Activated CD4-positive, alpha-beta memory T cell treated with anti-CD3 and anti-CD28 coated beads, Interleukin-2, amount 10 ng/mL, durations not matched to agents 7 days and 5 days (primary cell): ENCODE measurements at places on chromosomes 6 and 20. TPM values are rescaled to one million over a fixed set of nuclear protein-coding genes. Genes with fewer than 3 reads are reported as not detected.

IRF4 gene
- 171 TPM for total RNA-seq

MPC1 gene
- total RNA-seq: 23.0 TPM

C6orf52 gene
- total RNA-seq: 1.6 TPM

CST2 gene
- total RNA-seq: not detected

CLPSL1 gene
- not detected for total RNA-seq

XKR7 gene
- not detected for total RNA-seq

ADAM33 gene
- total RNA-seq: not detected

ZNF343 gene
- 6.2 TPM for total RNA-seq

TINAG gene
- total RNA-seq: not detected

TNFRSF21 gene
- 0.18 TPM for total RNA-seq

RUNX2 gene
- 43.4 TPM for total RNA-seq

FAM110A gene
- total RNA-seq: 34.7 TPM

RNF144B gene
- total RNA-seq: 1.3 TPM

BMP2 gene
- total RNA-seq: not detected
